ENCODE measurements at places on chromosomes 1 and 21.

GRCh38 chr1:38221006-38221649, 174.5 kb upstream of the POU3F1 start:
- no peak for DNase-seq

- DNase-seq, result no peak
Observed at GRCh38 chr21:36699546-36700294, 805 bp downstream of the SIM2 start.

DNA sequence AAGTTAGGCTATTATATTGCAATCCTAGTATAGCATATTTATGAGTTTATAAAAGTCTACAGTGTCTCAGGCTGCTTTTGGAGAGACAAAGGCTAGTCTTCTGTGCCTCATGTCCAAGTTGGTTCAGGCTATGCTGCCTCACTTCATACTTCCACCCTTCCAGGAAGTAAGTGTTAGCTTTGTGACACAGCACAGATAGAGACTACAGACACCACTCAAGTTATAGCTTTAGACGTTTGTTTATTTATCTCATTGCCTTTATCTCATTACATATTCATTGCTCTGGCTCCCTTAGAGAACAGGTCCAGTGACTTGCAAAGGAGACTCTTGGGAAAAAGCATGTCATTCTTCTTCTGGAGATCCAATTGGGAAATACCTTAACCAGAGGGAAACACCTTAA, 22.6 kb upstream of the GBP4 start:
- no peak for DNase-seq

DNA sequence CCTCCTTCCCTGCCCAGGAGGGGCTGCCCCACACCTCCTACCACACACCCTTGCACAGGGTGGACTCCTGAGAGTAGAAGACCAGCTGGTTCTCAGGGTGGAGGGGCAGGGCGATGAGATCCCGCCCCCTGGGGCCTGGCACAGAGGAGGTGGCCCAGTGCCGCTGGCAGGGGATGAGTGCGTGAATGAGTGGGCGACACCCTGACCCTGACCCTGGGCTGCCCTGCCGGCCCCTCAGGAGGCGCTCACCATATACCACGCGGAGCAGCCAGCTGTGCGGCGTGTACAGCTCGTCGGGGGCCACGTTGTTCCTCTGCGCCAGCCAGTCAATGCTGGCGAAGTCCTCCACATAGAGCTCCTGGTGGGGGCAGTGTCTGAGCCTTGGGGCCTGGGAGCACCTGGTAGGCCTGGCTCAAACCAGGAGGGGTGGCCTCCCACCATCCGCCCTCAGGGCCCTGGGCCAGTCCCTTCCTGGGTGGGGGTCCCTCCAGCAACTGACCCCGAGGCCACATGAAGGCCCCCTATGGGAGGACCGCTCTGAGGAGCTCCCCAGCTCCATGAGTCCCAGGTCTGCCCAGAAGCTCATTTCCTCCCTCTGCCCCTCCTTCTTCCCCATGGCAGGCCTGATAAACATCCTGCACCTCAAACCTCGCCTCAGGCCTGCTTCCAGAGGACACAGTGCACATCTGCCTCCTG, 13.0 kb downstream of the LSS start:
- DNase-seq, result no peak
